ENCODE measurements at places on chromosomes 7 and 10. TPM values are rescaled to one million over a fixed set of nuclear protein-coding genes. Genes with fewer than 3 reads are reported as not detected.
A peak's percentile ranks its signal among the peaks of the same experiment; 100 is the strongest.

GRCh38 chr7:139490130-139490529 lies 6.7 kb upstream of the KLRG2 start:
- no peak for DNase-seq

DNA sequence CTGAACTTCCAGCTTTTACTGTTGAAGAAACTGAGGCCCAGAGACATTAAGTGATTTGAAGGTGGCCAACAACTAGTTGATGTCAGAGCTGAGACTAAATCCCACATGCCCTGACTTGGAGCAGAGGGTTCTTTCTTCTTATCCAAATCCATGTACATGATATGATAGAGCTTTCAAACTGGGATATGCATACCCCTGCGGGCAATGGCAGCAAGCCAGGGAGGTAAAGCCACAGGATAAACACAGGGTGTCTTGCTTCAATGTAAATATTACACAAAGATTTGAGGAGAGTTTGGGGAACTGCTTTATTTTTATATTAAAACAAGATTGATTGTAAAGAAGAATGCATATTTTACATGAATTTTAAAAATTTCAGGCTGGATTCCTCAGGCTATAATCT lies 2.3 kb upstream of the LRRC72 start:
- no peak for DNase-seq

DNA sequence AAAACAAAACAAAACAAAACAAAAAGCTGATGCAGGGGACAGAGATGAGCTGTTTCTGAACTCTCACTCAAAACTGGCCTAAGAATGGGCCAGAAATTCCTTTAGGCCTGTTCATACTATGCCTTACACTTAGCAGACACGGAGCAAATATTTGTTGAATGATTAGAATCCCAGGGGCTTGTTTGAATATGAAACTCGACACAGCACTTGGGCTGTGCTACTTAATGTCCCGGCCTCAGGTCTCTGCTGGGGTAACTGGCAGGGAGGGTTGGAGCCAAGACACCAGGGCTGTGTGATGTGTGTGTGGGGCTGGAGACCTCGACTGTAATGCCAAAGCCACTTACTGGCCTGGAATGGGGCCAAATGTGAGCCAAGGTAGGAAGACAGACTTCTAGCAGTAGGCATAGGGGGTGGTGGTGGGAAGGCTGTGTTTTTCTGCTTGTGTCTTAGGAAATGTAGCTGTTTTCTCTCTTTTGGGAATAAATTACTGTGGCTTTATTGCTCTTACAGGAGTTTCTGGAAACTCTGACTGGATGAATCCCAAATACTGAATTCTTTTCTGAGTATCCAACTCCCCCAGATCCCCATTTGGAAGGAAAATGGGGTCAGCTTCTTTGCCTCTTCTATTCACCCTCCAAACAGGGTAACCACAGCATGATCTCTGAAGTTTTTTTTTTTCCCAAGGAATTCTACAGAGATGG lies 66.7 kb downstream of the EMX2 start:
- peak; percentile 15 for DNase-seq

GRCh38 chr7:102463841-102464576 lies 654 bp downstream of the ALKBH4 start:
- DNase-seq, result no peak

Gene SORCS1
- total RNA-seq, result not detected

Data from Panc1 (cell line).